OCI-LY7 (cell line): ENCODE measurements at places on chromosomes 1 and 21.
A peak's percentile ranks its signal among the peaks of the same experiment; 100 is the strongest.

DNA sequence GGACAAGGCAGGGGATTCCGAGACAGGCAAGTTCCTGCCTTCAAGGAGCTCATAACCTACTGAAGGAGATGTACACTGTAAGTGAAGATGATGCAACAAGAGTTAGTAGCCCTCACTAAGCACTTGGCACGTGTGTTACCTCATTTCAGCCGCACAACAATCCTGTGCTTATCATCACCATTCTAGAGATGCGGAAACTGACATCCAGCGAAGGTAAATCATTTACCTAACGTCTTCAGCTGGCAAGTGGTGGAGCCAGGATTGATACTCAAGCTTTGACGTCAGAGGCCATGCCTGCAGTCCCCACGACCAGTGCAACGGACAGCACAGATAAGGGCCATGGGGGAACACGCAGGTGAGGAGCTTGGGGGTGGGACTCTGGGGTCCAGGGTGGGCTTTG lies 2.9 kb upstream of the UBXN10 start:
- DNase-seq, result no peak

DNA sequence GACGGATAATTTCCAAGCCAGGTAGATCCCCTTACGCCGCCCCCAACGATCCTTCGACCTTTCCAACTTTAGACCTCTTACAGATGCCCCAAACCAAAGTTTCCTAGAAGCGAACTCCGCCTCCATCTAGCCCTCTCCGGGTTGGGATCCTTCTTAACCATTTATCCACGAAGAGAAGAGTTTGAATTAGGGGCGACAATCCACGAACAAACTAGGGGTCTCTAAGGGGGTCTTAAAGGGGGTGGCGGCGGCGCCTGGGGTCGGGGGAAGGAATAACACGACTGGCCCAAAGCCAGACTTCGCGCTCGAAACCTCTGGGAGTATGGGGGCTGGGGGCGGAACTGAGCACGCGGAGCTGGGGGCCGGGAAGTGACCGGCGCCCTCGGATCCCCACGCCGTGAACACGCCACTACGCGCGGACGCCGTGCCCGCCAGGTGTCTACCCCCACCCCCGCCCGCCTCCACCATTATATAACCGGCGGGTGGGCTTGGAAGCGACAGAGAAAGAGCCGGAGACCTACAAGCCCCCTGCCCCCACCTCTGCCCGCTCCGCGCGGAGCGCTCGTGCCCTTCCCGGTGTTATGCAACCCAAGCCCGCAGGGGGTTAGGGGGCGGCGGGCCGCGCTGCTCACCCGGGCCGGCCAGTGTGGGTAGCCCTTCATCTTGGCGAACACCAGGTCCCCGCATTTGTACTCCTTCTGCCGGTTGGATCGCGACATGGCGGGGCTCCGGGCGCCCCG lies 594 bp downstream of the HDGF start:
- DNase-seq, result peak; percentile 60

GRCh38 chr1:9716404-9717192 lies 65.1 kb downstream of the PIK3CD start:
- no peak for DNase-seq

GRCh38 chr1:178682429-178682828 lies 42.6 kb upstream of the RALGPS2 start:
- DNase-seq, result no peak

- DNase-seq, result no peak
Measured at GRCh38 chr1:65434760-65435159, 14.3 kb downstream of the LEPR start.

GRCh38 chr21:32940079-32941014 lies 85.4 kb upstream of the OLIG2 start:
- peak; percentile 60 for DNase-seq

DNA sequence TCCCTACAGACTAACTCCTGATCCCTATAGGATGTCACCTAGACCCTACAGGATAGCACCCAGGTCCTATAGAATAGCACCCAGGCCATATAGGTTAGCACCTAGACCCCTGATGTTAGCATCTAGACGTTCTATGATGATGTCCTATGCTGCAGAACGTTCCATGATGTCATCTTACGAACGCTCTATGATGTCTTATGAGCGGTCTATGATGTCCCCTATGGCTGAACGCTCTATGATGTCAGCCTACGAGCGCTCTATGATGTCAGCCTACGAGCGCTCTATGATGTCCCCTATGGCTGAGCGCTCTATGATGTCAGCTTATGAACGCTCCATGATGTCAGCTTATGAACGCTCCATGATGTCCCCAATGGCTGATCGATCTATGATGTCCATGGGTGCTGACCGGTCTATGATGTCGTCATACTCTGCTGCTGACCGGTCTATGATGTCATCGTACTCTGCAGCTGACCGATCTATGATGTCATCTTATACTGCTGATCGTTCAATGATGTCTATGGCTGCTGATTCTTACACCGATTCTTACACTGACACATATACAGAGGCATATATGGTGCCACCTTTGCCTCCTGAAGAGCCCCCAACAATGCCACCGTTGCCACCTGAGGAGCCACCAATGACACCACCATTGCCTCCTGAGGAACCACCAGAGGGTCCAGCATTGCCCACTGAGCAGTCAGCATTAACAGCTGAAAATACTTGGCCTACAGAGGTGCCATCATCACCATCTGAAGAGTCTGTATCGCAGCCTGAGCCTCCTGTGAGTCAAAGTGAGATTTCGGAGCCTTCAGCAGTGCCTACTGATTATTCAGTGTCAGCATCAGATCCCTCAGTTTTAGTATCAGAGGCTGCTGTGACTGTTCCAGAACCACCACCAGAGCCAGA lies 9.5 kb downstream of the SON start:
- no peak for DNase-seq

- DNase-seq, result peak; percentile 55
Measured at GRCh38 chr1:9573723-9574122, 15.0 kb upstream of the TMEM201 start.

DNA sequence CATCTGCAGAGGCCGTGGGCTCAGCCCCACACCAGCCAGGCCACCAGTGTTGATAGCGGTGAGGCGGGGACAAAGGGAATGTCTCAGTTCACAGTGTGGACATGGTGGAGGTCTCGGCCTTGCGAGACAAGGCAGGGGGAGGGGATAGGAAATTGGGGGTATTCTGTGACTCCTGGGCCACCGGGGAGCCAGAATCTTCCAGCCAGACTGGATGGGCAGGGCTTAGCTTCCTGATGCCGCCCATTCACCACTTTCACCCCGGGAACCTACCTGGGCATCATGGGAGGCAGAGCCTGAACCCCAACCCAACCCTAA lies 5.1 kb downstream of the LRRC3 start:
- DNase-seq, result no peak

- no peak for DNase-seq
Measured at GRCh38 chr1:171716616-171717015, 25.2 kb downstream of the VAMP4 start.

- DNase-seq, result no peak
Measured at GRCh38 chr1:246008363-246008831, 498.7 kb downstream of the SMYD3 start.

DNA sequence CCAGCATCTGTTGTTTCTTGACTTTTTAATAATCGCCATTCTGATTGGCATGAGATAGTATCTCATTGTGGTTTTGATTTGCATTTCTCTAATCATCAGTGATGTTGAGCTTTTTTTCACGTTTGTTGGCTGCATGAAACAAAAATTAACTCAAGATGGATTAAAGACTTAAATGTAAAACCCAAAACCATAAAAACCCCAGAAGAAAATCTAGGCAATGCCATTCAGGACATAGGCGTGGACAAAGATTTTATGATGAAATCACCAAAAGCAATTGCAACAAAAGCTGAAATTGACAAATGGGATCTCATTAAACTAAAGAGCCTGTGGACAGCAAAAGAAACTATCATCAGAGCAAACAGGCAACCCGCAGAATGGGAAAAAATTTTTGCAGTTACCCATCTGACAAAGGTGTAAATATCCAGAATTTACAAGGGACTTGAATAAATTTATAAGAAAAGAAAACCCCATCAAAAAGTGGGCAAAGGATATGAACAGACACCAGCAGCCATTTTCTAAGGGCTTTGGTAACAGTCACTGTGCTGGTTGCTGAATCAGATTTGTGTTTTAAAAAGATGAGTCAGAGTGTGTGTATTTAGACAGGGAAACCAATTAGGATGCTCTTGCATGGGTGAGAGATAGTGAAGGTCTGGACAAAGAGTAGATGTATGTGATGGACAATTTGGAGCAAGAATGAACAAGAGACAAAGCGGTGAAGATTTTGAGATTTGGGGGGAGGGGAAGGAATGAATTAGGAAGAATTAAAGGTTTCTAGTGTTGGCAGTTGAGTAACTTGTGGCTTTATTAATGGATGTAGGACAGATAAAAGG lies 110.7 kb downstream of the RYR2 start:
- no peak for DNase-seq

- DNase-seq, result no peak
Measured at GRCh38 chr1:54782588-54782987, 18.3 kb upstream of the PARS2 start.

GRCh38 chr1:59549903-59550302 lies 253.0 kb downstream of the FGGY start:
- no peak for DNase-seq

GRCh38 chr21:44687671-44688070 lies 5.7 kb upstream of the KRTAP12-1 start:
- no peak for DNase-seq

DNA sequence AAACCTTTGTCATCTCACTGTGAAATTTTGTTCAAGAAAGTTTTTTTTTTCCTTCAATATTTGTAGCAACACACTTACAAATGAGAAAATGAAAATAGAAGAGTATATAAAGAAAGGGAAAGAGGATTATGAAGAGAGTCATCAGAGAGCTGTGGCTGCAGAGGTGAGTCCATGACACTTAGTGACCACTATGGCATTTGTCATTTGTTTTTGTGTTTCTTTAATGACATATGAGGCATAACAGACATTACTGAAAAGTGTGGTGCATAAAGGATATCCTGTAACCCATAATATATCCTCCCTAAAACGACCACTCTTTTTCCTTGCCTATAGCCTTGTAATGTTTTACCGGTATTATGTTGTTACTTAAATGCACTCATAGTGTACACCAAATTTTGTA lies 80.2 kb downstream of the VPS26C start:
- no peak for DNase-seq

- DNase-seq, result no peak
Measured at GRCh38 chr1:226708342-226708780, 30.7 kb downstream of the ITPKB start.

DNA sequence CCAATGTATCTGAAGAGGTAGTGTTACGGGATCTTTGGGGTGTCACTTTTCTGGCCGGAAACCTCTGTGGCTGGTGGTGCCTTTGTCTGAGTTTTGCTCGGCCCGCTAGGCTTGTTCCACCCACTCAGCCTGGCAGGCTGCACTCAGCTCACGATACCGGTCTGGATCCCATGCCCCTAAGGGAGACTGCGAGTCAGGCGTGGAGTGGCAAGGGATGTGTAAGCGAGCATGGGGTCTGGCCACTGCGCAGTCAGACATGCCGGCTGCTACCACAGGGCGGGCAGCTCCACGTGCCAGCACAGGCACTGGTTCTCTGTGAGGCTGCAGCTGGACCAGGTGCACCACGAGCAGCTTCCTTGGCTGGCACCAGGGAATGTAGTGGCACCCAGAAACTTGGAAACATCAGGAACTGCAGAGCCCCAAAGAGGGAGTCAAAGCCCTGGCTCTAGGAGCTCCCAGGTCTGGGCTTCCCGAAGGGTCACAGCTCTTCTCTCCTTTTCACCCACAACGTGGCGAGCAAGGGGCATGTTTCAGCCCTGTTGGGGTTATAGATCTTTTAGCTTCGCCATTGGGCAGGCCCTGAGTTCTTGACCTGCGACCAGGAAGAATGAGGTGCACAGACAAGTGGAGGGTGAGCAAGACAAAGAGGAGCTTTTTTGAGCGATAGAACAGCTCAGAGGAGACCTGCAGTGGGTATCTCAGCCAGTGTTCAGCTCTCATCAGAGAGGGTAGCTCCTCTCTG lies 23.8 kb upstream of the LRRC8C start:
- DNase-seq, result no peak

DNA sequence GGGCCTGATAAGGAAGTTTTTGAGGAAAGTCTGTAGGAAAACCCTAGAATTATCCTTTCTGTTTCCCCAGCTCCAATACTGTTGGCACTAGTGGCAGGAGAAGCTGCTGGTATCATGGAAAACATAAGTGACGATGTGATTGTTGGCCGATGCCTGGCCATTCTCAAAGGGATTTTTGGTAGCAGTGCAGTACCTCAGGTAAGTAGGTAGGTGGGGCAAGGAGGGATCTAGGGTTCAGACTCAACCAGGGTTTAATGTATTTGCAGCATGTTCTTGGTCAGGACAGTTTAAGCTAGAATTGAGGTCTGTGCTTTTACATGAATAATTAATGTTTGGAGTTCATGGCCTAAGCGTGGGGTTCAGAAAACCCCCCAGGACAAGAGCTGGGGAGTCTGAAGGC lies 62.1 kb downstream of the KDM1A start:
- peak; percentile 21 for DNase-seq

DNA sequence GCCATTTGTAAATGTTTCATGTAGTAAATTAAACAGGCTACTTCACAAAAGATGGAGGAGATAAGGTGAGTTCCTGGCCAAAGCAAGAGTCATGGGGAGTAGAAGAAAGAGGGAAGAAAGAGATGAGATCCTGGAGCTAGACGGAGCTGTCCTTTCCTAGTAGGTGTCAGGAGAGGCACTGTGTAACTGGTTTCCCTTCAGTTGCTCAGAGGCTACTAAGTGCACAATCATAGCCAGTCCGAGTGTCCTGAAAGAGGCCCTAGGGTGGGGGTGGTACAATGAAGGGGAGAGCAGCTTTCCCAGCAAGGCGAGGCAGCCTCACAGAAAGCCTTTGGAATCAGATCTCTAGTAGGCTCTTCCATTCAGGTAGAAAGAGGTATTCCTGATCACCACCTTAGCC lies 390.9 kb downstream of the KCNH1 start:
- no peak for DNase-seq
